Activated CD8-positive, alpha-beta T cell treated with anti-CD3 and anti-CD28 coated beads for 36 hours (primary cell): ENCODE measurements at places on chromosomes 16 and 17.
A peak's percentile ranks its signal among the peaks of the same experiment; 100 is the strongest.

DNA sequence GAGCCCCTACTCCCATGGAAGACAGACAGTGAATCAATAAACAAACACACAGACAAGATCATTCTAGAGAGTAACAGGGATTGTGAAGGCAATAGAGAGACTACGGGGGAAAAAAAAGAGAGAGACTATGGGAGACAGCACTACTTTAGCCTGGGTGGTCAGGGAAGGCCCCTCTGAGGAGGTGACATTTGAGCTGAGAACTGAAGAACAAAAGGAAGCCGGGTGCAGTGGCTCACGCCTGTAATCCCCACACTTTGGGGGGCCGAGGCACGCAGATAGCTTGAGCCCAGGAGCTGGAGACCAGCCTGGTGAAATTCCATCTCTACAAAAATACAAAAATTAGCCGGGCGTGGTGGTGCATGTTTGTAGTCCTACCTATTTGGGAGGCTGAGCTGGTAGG lies 29.2 kb downstream of the SALL1 start:
- no peak for DNase-seq

GRCh38 chr17:55343900-55344513 lies 77.6 kb downstream of the MMD start:
- DNase-seq, result no peak

DNA sequence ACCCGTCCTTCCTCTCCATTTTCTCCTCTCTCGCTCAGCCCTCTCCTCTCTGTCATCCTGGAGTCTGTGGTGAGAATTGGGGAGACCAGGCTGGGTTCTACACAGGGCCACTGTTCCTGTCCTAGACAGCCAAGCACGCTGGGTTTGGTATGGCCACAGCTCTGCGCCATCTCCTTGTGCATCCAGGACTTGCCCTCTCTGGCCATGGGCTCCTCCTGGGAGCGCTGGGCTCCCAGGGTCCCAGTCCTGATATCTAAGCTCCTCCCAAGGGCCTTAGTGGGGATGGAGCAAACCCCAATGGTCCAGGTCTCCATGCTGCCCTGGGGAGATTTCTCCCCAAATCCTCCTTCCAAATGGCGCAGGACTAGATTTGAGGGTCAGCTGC lies 27.2 kb upstream of the ITGA3 start:
- DNase-seq, result no peak

DNA sequence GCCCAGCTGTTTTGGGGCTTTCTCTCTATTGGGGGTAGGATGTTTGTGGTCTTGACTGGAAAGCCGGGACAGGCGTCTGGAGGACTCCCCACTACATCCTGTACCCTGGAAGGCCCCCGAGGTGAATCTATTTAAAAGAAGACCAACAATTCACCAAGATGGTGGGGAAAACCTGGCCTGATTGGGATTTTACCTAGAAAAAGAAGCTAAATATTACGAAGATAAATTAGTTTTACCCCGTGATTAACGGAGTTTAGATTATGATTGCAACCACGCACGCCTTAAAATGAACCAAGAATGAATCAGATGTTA lies 779 bp upstream of the CCDC102A start:
- no peak for DNase-seq

DNA sequence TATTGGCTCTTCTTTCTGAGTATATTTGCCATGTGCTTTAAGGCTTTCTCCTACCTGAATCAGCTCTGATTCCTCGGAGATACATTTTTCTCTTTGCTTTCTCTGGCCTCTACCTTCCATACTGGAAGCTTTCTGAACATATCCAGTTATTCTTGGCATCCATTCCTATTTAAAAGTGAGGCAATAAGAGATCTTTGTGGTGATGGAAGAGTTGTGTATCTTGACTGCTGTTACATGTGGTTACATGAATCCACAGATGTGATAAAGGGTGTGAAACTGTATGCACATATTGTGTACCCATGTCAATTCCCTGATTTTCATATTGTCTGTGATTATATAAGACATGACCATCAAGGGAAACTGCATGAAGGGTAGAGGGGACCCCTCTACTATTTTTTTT lies 24.4 kb downstream of the UBE2O start:
- no peak for DNase-seq

- peak; percentile 87 for DNase-seq
Measured at GRCh38 chr17:2087597-2088211, 32.8 kb downstream of the HIC1 start.

DNA sequence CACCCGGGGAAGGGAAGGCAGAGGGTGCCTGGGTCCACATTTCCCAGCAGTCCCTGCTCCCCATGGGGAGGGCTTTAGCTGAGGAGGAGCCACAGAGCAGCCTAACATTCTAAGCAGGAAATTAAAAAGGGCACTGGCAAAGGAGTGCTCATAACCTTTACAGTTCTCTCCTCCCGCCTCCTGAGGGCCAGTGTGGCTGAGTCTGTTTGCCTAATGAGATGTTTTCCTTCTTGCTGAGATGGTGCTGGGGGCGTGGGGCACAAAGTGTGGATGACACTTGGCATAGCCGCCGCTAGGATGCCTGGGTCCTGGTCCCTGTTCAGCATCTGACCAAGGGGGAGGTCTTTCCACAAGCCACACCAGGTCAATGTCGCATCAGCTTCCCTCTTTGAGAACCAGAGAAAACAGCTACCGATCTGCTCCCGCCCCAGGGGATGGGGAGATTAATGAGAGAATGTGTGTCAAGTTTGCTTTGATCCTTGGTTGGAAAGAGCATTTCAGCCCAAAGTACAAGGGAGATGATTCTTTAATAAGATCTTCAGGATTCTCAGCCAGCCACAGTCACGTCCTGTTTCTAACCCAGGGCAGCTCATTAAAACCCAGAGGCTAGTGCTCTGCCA lies 5.8 kb downstream of the KIF18B start:
- no peak for DNase-seq

DNA sequence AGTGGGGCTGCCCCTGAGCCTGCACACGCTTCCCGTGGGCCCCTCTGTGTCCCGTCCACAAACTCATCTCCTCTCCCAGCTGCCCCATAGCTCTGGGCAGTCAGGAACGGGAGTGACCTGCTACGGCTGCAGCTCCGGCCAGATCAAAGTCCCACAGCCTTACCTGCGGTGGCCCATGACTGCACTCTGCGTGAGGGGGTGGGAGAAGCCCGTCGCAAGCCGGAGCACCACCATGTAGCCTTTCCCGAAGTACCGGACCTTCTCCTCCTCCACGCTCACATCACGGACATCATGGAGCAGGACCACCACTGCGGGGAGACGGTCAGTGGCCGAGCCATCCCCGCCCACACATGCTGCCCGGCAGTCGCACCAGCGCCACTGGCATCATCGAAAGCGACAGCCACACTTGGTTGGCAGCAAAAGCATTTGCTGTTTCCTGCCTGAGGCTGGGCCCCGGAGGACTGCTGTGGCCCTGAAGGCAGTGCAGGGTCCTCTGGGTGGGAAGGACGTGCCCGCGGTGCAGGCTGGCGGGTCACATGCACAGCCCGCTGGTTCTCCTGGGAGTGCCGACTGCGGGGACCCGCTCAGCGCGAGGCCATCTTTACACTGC lies 6.2 kb downstream of the CYBC1 start:
- no peak for DNase-seq

GRCh38 chr16:14177704-14178103 lies 106.6 kb downstream of the MRTFB start:
- no peak for DNase-seq

DNA sequence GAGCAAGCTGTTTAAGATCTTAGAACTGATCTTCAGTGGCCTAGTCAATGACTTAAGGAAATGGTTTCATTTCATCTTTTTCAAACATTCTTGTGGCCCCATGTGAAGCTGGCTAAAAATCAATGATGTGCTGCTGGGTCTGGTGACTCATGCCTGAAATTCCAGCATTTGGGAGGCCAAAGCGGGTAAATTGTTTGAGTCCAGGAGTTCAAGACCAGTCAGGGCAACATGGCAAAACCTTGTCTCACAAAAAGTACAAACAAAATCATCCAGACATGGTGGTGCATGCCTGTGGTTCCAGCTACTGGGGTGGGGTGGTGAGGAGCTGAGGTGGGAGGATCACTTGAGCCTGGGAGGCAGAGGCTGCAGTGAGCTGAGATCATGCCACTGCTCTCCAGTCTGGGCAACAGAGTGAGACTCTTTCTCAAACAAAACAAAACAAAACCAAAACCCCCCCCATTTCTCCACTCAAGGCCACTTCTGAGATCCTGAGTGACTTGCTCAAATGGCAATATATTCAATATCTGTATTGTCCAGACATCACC lies 17.4 kb upstream of the COL1A1 start:
- no peak for DNase-seq

DNA sequence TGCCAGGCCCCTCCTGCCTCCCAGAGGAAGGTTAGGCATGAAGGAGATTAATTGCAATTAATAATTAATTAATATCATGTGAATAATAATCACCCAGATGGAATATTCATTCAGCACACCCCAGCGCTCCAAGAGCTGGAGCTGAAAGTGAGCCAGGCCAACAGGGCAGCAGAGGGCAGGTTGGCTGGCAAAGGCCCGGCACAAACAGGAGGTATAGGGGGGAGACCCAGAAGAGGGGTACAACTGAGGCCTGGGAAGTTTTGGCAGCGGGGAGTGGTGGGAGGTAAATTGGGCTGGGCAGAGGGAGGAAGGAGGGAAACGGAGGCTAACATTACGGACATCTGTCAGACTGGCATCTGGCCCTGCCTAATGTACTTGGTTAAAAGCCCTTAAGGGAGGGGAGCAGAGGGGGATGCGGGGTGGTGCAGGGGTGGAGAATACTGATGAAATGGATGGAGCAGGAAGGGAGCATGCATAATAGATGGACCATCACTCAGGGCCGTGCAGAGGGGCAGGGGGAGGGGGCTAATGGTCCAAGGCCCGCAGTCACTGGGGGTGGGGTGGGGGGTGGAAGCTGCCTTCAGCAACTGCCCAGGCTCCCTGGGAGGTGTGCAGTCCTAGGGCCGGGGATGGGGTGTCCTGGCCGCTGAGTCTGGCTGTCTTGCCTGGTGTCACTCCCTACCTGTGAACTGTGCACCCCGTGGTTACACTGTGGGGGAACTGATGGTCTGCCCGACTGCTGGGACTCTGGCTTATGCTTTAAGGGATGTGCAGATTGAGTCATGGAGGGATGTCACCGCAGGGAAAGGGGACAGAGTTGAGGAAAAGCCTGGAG lies 1.9 kb downstream of the ADAM11 start:
- DNase-seq, result no peak
